ENCODE measurements at places on chromosomes 2 and 18.

DNA sequence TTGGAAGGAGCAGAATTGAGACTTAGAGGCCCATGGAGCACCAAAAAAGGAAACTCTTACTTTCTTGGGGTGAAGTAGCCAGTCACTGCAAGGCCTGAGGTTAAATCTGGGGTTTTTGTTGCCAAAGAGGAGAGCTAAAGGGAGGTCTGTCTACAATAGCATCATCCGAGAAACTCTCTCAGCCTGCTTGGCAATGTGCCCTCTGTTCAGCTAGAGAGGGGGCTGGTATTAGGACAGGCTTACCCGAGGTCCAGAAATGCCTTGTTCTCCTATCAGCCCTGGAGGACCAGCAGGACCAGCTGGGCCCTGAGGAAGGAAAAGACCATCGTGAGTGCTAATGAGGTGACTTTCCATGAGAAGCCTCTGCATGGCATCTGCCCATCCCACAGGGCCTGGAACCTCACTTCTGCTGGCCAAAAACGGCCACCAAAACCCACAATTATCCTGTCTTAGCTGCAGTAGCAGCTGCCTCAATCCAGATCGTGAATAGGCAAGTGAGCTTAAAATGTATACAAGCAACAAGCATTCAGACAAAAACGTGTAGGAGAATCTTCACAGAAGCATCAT lies 61.6 kb downstream of the COL6A3 start:
- no peak for DNase-seq

DNA sequence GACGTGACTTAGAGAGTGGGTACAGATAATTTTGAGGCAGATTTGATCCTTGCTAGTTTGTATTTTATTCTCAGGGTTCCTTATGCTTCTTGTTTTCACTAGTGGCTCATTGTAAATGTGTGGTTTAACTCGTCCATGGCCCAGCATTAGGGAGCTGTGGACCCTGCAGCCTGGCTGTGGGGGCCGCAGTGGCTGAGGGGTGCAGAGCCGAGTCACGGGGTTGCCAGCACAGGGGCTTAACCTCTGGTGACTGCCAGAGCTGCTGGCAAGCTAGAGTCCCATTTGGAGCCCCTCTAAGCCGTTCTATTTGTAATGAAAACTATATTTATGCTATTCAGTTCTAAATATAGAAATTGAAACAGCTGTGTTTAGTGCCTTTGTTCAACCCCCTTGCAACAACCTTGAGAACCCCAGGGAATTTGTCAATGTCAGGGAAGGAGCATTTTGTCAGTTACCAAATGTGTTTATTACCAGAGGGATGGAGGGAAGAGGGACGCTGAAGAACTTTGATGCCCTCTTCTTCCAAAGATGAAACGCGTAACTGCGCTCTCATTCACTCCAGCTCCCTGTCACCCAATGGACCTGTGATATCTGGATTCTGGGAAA lies 269.9 kb downstream of the MYT1L start:
- no peak for DNase-seq

DNA sequence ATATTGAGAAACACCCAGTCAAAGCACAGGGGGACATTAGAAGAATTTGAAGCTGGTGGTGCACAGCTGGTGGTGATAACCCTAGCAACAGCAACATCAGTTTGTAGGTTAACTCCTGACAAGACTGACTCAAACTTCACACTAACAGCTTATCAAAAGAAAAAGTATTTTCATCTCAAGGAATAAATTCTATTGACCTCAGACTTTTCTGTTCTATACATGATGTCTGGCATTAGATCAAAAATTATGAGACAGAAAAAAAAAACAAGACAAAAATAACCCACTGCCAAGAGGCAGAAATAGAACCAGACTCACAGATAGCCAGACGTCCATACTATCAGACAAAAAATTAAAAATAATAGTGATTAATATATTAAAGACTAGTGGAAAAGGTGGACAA lies 126.1 kb downstream of the COL6A3 start:
- no peak for DNase-seq

- no peak for DNase-seq
Observed at GRCh38 chr2:1671916-1672315, 72.4 kb downstream of the PXDN start.

DNA sequence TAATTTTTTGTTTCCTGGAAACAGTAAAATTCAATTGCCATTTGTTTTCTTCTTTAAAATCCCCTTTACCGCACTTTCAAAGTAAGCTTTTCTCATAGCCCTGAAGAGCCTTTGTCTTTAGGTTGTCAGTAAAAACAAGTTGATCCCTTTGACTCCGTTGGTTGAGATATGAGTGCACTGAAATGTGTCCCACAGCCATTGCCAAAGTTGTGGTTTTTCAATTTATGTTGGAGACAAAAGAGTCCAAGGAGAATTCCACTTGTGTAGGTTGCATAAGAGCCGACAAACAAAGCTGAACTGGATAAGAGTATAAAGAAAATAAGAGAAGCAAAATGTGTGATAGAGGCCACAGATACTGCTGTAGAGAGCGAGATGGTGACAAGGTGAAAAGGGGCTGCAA lies 26.1 kb upstream of the HNMT start:
- no peak for DNase-seq

DNA sequence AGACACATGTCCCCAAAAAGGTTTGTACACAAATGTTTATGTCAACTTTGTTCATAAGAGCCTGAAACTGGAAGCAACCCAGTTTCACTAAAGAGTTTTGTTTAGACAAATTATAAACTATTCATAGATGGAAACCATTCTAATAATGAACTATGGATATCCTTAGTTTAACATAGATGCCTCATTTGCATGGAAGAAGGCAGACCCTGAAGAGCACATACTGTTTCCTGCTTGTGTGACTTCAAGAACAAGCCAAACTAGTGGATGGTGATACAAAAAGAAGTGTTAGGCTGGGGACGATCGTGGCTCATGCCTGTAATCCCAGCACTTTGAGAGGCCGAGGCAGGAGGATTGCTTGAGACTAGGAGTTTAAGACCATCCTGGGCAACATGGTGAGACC lies 48.1 kb downstream of the ACOXL start:
- DNase-seq = no peak

GRCh38 chr2:28352104-28352503 lies 40.6 kb upstream of the FOSL2 start:
- DNase-seq = no peak

GRCh38 chr2:23925702-23926289 lies 1.1 kb downstream of the ATAD2B start:
- peak; percentile 83 for DNase-seq

GRCh38 chr2:61558160-61558559 lies 20.0 kb upstream of the XPO1 start:
- no peak for DNase-seq

GRCh38 chr2:20186078-20186854 lies 38.7 kb downstream of the SDC1 start:
- DNase-seq = no peak

DNA sequence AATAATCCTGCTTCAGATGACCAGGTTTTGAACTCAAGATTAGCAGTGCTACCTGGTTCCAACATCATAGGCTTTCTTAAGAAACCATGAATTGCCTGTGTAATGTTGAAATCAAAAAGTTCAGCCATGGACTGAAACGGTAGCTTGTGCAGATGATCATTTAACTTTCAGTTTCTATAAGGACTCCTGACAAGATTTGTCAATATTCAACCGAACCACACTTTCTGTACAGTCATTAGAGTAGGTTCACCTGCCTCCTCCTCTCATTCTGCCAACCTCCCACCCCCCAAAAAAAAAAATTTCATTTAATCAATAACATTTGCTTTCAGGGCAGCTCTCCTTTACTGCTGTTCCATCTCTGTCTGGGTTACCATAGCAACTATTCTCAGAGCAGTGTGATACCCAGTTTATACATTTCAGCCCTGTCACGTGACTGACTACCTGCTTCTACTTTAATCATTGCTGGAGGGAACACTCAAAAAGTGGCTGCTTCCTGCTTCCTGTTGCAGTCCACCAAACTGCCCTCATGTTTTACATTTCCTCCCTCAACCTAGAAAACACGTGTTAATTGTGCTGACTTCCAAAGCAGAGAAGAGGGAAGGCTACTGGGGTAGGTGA lies 275.5 kb downstream of the SS18 start:
- DNase-seq = no peak

DNA sequence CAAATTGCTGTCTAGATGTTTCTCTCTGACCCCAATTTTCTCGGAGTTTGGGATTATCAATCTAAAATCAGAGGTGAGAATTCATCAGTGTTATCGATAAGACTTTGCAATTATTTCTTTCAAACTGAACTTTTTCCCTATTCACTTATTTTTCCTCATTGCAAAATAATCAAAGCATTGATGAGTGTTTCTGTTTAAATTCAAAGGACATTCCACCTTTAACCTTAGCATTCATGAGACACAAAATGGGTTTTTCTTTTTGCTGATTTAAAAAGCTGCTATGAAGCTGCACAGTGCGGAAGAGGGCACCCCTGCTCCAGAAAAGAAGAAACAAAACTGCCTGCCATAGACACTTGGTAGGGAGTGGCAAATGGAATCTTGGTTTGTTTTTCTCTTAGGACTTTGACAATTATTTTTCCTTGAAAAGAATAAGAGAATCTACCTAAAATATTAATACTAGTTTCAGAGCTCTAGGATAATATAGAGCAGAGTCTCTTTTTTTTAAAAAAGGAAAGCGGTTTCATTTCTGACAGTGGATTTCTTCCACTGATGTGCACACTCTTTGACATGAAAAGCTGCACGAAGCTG lies 203.4 kb downstream of the TGIF1 start:
- no peak for DNase-seq

- DNase-seq = no peak
Observed at GRCh38 chr18:9694952-9695495, 13.1 kb upstream of the RAB31 start.

DNA sequence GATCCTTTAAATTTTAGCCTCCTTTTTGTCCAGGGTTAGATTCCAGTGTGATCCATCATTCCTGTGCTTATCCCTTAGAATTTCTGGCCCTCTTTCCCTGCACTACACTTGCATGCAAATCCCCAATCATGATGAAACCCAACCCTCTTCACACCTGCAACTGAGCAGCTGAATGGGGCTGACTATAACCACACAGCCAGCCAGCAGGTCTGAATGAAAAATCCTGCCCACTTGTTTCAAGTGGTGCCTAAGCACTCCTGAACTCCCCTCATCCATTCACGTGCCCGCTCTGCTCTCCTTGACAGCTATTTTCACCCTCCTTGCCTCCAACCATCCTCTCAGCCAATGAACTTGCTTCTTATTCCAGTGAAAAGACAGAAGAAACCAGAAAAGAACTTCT lies 80.5 kb upstream of the AFF3 start:
- DNase-seq = no peak

- DNase-seq = peak; percentile 11
Observed at GRCh38 chr2:229715895-229716507, 1.6 kb upstream of the DNER start.

GRCh38 chr2:239285071-239285931 lies 115.5 kb downstream of the HDAC4 start:
- DNase-seq = no peak

DNA sequence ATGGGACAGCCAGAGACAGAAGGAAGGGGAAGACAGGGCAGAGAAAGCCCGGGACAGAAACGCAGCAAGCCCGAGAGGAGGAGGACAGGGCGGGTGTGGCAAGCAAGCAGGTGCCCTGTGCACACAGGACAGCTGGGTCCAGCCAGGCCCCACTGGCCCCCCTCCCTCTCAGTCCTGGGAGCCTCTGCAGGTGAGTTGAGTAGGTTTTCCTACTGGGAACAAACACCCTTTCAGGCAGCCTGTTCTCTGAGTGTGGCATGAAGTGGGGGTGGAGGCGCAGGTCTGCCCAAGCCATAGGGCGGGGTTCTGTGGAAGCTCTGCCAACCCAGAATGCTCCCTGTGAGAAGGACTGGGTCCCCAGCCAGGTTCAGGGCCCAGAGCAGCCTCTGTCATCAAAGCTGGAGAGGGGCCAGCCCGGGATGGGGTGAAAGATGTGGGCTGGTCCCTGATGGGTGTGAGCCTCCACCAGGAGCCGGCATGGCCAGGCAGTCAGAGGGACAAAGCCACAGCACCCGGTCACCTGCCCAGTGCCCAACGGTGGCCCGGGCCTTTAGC lies 129.4 kb downstream of the TFCP2L1 start:
- no peak for DNase-seq

- no peak for DNase-seq
Observed at GRCh38 chr18:59582395-59582794, 114.8 kb downstream of the CCBE1 start.

DNA sequence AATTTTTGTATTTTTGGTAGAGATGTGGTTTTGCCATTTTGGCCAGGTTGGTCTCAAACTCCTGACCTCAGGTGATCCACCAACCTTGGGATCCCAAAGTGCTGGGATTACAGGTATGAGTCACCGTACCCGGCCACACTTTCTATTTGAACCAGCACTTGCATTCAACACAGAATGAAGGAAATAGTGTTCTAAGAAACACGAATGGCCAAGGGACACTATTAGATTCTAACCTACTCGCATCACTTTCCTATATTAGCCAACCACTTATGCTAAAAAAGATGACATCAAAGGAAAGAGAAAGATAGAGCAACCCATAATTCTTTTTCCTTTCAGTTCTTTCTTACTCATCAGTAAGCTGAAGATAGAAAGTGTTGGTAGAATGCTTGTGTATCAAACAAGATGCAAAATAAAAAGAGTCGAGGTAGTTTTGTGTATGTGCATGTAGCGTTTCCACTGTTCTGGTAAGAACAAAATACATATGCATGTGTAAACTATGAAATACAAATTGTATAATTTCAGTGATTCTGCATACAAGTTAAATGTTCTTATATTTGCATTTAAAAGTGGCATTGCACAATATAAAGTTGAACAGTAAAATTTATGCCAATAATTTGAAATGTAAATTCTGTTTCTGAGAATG lies 247.6 kb downstream of the CDCA7 start:
- DNase-seq = no peak

- no peak for DNase-seq
Observed at GRCh38 chr18:58593938-58594337, 35.0 kb downstream of the ALPK2 start.

- no peak for DNase-seq
Observed at GRCh38 chr2:229296016-229296415, 24.9 kb upstream of the PID1 start.

- no peak for DNase-seq
Observed at GRCh38 chr2:126699018-126699417, 43.1 kb downstream of the GYPC start.

GRCh38 chr2:11304476-11304875 lies 40.0 kb downstream of the ROCK2 start:
- DNase-seq = no peak

DNA sequence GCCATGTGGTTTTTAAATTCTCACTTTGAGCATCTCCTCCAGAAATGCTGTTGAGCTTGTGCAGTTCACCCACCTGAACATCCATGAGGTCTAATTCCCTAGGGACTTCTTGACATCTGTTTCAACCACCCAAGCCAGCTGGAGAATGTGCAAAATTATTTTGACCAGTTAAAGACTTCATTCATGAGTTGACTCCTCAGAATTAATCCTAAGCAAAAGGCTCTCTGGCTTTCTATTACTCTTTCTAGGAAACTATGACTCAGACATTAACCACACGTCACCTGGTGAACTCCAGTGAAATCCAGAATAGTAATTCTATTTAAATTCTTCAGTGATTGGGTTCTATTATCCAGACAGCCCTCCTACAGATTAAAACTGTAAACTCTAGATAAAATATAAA lies 247.5 kb downstream of the NBAS start:
- no peak for DNase-seq

- no peak for DNase-seq
Observed at GRCh38 chr2:44116319-44116718, 52.4 kb upstream of the PPM1B start.
